ENCODE measurements at places on chromosomes 1 and 21. TPM values are rescaled to one million over a fixed set of nuclear protein-coding genes. Genes with fewer than 3 reads are reported as not detected.

Gene SLC25A34
- 1.0 TPM for total RNA-seq

Gene FCAMR
- not detected for total RNA-seq

Gene RHBG
- not detected for total RNA-seq

Gene PRDM2
- 124 TPM for total RNA-seq

Gene UBL4B
- total RNA-seq = not detected

Gene SLC26A9
- total RNA-seq = not detected

Gene LRRC38
- not detected for total RNA-seq

Gene NR5A2
- total RNA-seq = not detected

Gene OR2T2
- total RNA-seq = 0.42 TPM

Gene SPATA46
- not detected for total RNA-seq

Gene RIPPLY3
- not detected for total RNA-seq

Gene IRF6
- 0.94 TPM for total RNA-seq

Gene ANXA9
- 0.10 TPM for total RNA-seq

Gene RGSL1
- not detected for total RNA-seq

Gene S100A12
- total RNA-seq = 428 TPM

Gene TMEM61
- total RNA-seq = not detected

Gene LAMB3
- total RNA-seq = 12.4 TPM
